Skeletal muscle tissue (tissue), 5 donors: ENCODE measurements at places on chromosomes 3 and 15. TPM values are rescaled to one million over a fixed set of nuclear protein-coding genes. Genes with fewer than 3 reads are reported as not detected.

LDHAL6B gene
- not detected for total RNA-seq

EFCC1 gene
- total RNA-seq = 1.0 TPM

PARP15 gene
- total RNA-seq = 2.6 TPM

ZBED2 gene
- total RNA-seq = not detected

ZBTB47 gene
- 21.4 TPM for total RNA-seq

ACP3 gene
- total RNA-seq = 0.52 TPM

MOBP gene
- total RNA-seq = not detected

FOXB1 gene
- not detected for total RNA-seq

CHP1 gene
- total RNA-seq = 44.9 TPM

PLA2G4B gene
- total RNA-seq = 1.6 TPM

CHRNA7 gene
- total RNA-seq = 0.52 TPM

BHLHE40 gene
- total RNA-seq = 11.0 TPM

CCR5 gene
- 0.52 TPM for total RNA-seq

EPHB3 gene
- total RNA-seq = 27.7 TPM

CILP gene
- total RNA-seq = 38.1 TPM

WDR93 gene
- not detected for total RNA-seq

DNAJC19 gene
- 26.1 TPM for total RNA-seq

APBA2 gene
- 4.2 TPM for total RNA-seq
